ENCODE measurements at places on chromosomes 7 and 10. TPM values are rescaled to one million over a fixed set of nuclear protein-coding genes. Genes with fewer than 3 reads are reported as not detected.

- DNase-seq, result no peak
Measured at GRCh38 chr7:158110034-158110590, 477.5 kb downstream of the PTPRN2 start.

DNA sequence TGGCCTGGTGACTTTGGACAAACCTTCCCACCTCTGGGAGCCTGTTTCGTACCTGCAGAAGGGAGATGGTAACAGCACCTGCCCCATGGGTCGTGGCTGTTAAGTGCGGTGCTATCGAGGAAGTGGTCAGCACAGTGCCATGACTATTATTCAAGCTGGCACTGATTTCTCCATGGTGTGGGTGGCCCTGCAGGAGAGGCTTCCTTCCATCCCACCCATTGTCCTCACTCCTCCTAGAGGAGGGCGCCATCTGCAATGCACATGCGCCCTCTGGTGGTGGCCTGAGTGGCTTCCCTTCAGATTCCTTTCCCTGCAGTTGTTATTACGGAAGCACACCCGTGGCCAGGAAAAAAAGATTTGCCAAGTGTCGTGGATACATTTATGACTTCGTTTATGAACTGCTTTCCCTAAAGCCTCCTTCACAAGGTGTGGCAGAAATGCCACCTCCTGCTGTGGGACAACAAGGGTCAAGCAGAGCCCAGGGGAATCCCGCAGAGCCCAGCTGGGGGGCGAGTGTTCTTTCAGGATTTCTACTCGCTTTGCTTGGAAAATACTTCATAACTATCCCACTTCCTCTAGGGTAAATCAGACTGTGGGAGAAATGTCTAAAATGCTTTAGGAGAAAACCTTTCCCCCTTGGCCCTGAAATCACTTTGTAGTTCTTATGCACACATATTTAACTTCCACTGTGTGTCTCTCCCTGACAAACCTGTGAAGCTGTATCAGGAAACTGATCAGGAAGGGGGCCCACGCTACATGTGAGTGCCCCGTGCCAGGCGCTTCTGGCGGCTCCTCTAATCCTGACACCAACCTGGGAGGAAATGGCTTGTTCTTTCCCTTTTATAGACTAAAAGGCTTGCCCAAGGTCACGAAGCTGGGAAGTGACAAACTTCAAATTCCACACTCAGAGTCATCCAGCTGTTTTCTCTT is 98.0 kb upstream of the ANLN start:
- peak; percentile 88 for DNase-seq

GRCh38 chr10:22479419-22479818 is 134.1 kb downstream of the SPAG6 start:
- DNase-seq, result no peak

ZNF117 gene
- 12.6 TPM for total RNA-seq

C10orf90 gene
- 0.21 TPM for total RNA-seq

Data from uterus (tissue), 4 donors.